ENCODE measurements at places on chromosomes 2 and 18.
A peak's percentile ranks its signal among the peaks of the same experiment; 100 is the strongest.

DNA sequence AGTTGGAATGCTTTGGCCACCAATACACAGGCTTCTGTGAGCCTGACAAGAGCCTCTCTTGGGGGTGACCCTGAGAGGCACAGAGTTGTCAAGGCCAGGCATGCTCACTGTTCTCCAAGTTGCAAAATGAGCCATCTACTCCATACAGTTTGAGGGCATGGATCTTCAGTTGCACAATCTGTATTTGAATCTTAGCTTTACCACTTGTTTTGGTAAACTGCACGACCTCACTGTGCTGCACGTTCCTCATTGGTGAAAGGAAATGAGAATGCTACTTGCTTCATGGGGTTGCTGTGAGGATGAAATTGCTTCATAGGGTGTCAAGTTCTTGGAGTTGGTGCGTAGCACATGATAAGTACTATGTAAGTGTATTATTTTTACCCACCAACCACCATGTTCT lies 12.0 kb upstream of the HAAO start:
- DNase-seq = no peak

DNA sequence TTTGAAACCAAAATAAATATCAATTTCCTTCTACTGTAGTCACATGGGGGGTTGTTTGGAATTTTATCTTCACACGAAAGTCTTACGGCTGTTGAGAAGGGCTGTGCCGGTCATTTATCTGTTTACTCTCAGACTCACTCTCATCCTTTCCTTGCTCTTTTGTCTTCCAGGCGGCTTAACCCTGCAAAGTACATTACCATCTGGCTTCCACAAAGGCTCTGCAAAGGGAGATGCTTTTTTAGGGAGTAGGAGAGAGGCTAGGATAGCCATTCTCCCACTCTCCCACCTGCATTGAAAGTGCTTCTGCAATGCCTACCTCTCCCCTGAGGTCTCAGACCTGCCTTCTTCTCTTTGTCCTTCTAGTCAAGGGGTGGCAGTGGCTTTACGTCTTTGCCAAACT lies 247.6 kb downstream of the MEIS1 start:
- DNase-seq = no peak

GRCh38 chr18:51588616-51589015 lies 391.1 kb upstream of the MEX3C start:
- no peak for DNase-seq

DNA sequence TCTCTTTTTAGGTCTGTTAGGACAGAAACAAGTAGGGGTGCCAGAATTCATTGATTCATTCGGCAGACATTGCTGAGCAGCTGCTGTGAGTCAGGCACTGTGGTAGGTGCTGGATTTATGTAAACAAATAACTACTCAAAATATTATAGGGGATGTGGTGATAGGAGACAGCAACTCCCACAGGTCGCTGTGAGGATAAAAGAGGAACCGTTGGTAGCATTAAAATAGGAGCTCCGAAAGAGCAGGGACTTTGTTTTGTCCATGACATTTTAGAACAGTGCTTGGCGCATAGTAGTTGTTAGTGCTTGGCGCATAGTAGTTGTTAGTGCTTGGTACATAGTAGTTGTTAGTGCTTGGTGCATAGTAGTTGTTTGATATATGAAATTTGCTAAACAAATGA lies 29.2 kb downstream of the ATP6V1C2 start:
- DNase-seq = peak; percentile 16

GRCh38 chr2:168685600-168686451 lies 116.6 kb upstream of the NOSTRIN start:
- DNase-seq = peak; percentile 85

- DNase-seq = no peak
These were observed 558.0 kb downstream of the STK39 start for GRCh38 chr2:167689444-167689843.

GRCh38 chr2:8437228-8437948 lies 244.5 kb upstream of the ID2 start:
- DNase-seq = no peak

DNA sequence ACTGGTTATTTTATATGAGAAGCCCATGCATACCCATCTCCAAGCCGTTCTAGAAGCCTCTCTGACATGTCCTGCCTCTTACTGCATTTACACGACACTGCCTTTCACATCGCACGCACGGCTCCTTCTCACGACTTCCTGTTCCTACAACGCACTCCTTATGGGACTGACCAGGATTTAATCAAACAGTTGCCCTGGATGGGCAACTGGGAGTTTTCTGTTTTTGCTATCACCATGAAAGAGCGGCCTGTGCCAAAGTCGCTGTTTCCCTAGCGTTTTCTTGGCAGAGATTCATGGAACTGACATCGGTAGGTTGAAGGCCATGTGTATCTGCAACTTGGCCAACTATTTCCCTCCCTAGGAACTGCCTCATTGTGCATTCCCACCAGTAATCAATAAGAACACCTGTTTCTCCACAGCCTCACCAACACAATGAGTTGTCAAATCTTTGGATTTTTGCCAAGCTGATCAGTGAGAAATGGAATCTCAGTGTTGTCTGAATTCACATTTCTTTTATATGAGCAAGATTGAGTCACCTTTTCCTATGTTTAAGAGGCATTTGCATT lies 97.2 kb upstream of the OTOS start:
- peak; percentile 18 for DNase-seq

DNA sequence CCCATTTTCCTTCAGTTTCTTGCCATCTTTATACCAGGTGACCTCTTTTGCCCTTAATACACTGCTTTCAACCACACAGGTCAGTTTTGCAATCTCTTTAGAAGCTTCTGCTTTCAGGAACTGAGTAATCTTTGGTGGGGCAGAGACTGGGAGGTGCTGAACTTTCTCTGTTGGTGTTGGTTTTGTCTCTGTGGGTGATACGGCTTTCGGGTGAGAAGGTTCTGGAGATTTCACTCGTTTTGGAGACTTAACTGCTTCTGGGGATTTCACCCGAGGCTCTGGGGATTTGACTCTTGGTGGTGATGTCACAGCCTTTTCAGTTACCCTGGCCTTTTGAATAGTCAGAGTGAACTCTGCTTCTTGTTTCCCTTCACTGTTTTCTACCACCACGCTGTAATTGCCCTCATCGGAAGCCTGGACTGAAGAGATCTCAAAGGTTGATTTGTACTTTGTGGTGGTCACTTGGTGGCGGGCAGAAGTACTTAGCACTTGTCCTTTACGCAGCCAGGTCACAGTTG lies 50.4 kb downstream of the PLEKHA3 start:
- no peak for DNase-seq

DNA sequence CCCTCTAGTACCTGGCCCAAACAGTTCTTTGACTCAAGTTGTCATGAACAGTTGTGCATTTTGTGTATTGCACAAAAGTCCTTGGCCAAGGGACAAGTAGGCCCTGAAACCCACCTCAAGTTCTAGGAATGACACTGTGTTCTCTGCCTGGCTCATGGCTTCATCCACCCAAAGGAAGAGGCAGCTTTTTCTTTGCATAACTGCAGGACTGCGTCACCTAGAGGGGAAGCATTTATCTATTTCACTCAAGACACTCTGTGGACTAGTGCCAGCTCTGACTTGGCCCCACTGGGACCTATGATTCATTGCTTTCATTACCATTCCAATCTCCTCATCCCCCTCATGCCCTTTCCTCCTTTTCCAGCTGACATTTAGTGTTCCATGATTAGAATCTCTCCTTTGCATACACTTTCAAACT lies 119.3 kb upstream of the SIX2 start:
- peak; percentile 99 for DNase-seq

DNA sequence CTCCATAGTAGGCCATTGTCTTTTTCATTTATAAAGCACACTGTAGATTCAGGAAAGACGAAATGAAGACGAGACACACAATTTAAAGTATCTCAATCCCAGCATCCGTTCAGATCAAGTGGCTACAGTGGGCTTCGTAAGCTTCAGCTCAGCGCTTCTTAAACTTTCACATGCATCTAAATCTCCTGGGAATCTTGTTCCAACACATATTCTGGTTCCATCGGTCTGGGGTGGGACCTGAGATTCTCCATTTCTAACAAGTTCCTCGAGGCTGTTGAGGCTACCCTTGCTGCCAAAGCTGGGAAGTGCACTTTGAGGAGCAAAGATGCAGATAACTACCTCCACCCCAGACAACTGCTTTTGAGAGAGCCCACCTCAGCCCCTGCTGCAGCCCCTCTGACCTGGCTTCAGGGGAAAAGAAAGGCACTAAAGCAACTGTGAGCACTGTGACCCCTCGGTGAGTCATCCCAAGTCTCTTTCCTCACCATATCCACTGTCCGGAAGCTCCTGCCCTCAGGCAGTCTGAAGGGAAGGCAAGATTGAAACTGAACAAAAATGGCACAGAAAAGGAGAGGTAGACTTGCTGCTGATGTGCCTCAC lies 201.1 kb upstream of the FBXO11 start:
- peak; percentile 70 for DNase-seq

DNA sequence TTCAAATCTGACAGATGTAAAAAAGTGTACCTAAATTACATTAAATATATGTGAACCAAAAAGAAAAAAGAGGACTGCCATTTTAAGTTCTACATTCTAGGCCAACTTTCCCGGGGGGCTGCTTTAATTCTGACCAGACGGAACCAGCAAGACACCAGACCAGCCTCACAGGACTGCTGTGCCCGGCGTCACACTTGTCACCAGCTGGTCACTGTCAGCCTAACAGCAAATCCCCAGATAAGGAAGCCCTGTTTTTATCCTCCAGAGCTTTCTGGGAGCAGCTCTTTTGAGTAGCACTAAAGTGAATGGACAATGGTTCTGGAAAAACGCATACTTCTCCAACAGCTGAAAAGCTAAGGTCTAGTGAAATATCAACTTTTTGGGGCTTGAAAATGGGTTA lies 35.6 kb downstream of the CYB5A start:
- no peak for DNase-seq

- DNase-seq = peak; percentile 88
These were observed 160.2 kb upstream of the CCDC150 start for GRCh38 chr2:196479350-196479749.

- DNase-seq = no peak
These were observed 763.7 kb upstream of the CRIM1 start for GRCh38 chr2:35591886-35592285.

DNA sequence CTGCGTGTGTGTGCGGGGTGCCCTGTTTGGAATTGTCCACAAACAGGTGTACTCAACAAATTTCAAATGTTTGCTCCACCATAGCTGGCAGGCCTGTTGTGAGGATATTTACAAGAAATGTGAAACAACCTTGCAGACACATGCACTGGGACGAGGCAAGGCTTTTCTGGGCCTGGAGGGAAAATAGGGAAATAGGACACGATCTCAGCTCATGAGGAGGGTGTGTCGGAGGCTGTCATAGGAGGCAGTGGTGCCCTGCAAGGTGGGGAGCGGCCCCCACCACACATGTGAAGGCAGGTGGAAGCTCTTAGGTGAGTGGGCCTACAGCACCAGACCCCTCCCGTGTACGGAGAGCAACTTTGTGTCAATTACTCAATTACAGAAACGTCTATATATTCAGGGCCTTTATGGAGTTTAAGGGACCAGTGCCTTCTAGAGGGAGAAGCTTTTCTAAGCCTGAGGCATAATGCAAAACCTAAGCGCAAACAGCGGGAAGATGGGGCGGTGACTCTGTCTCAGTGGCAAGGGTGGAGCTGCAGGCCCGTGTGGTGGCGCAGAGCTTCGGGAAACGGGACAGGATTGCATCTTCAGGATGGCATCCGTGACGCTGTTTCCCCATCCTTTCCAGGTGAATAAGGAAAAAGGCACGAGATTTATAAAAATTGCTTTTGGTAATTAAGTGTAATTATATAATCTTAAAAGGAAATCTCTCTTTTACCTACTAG lies 48.0 kb downstream of the RNF144A start:
- no peak for DNase-seq

DNA sequence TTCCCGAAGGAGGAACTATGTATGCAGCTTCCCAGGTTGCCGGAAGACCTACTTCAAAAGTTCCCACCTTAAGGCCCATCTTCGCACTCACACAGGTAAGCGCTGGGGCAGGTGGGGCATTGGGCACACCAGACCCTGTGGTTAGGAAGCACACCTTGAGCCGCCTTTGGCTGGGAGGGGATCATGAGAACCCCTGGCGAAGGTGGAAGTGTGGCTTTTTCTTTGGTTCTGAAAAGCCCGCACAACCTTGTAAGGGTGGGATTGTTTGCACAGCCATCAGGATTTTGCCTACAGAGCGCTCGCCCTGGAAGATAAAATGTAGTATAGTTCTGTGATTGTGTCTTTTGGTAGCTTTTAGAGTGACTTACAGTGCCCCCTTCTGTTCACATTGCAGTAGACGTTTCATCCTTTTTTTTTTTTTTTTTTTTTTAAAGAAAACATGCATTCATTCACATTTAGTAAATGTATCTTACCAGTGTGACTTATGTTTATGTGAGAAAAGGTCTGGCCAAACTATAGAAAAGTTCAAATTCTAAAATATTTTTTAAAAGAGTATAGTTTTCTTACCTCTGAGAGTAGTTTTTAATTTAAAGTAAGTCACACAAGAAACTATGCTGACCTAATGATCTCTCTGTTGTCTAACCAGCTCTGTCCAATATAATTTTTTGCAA lies 5.3 kb downstream of the KLF11 start:
- DNase-seq = peak; percentile 27

GRCh38 chr18:63405986-63406385 lies 16.3 kb downstream of the VPS4B start:
- DNase-seq = no peak

- DNase-seq = peak; percentile 63
These were observed 162.0 kb downstream of the RTP5 start for GRCh38 chr2:242031481-242032019.

- no peak for DNase-seq
These were observed 1157.4 kb downstream of the RPIA start for GRCh38 chr2:89848763-89849368.

DNA sequence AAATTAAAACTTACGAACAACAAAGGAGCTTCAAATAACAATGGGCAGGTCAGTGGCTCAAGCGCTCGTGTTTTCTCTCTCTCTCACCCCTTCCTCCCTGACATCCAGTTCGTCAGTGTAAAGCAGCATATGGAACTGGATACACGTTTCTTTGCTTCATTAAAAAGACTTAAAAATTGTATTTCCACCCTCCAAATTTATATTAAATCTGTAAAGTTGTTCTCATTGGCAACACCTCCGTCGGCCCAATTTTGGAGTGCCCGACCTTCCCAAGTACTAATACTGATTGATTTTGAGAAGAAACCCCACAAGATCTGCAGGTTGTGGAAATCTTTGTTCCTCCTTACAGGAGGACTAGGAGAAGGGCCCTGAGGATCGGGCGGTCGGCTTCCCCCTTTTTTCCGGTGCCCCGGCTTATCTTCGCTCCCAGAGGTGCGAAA lies 2.2 kb downstream of the TBR1 start:
- no peak for DNase-seq

- DNase-seq = no peak
These were observed 58.5 kb downstream of the CABYR start for GRCh38 chr18:24197412-24197811.

DNA sequence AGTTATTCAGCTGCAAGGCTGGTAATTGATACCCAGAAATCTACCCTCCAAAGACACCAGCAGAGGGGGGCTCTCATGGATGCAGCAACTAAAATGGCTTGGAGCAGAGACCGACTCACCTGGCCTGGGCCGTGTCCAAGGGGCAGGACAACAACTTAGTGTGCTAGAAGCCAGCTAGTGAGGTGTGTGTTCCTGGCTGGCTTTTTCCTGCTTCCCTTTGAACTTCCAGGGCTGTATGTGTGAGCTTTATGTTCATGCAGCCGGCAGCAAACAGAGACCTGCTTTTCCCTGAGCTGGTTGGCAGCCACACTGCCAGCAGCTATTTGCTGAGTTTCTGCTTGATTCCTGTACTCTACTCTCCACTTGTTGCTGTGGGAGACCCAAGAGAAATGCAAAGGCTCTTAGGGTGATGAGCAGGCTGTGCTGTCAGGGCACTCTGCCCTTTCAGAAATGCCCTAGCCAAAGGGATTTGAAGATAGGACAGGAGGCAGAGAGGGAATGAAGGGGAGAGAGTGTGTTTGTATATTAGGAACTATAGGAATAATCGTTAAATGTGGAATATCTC lies 23.7 kb upstream of the GRP start:
- DNase-seq = no peak
